ENCODE measurements at places on chromosomes 4 and X.

DNA sequence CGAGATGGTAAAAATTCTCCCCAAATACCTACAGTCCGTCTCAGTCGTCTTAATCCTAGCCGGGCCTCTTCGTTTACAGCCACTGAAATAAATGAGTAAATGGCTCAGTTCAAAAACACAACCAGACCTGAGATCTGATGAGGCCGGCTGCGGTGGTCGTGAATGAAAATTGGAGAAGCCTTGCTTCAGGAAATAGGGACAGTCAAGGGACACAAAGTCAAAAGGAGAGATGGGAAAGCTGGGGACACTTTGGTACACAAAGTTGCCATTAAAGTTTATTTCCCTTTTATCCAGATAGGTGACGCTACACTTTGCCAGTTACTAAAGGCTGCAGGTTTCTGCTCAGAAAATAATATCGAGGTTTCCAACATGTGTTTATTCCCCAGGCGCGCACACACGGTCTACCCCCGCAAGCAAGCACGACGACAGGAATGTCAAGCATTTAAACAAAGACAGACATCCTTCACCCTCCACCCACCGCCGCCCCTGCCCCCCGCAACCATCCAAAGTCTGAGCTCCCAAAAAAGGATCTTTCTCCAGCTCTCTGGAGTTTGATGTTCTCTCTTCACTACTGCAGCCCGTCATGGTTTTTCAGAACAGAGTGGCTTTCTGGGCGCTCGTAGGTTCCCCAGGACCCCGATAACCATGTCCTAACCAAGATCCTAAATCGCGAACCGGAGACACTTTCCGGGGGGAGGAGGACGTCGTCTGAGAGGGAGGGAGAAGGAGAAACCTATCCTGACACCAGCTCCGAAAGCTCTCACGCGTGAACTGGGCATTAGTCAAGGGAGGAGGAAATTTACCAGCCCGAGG, 1.3 kb upstream of the PCDH7 start:
- DNase-seq, result no peak

DNA sequence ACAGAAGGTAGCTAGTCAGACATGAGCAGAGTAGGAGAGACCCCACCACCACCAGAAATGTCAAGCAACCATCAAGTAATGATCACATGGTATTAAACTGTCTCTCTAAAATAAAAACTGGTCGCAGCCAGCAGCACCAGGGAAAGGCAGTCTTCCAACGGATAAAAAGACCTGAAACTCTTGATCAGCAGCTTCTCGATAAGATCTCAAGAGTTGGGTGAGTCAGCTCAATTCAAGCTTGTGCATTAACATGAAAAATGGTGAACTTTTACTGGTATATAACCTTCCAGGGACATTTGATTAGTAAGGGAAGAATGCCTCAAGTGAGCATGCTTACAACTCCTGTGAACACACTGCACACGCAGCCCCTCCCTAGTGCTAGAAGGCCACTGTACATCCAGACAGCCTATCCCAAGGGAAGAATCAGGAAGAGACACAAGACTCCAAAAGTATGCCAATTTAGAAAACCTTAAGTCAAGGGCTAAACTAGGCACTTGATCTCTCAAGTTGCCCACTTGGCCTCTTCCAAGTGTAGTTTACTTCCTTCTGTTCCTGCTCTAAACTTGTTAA, 270.0 kb upstream of the GNPDA2 start:
- no peak for DNase-seq

DNA sequence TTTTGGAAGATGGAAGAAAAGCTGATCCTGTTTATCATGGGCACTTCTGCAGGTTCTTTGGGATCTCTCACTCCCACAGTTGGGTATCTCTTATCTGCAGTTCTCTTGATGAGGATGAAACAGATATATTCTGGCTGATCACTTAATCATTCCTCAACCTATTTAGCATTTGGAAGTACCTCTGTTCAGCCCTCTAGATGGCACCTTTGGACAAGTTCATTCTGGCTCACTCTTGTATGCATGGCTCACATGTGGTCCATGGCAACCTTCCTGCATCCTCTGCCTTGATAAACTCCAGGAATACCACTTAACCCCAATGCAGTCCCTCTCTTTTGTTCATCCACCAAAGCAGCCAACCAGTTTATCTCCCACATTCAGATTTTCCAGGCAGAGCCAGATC, 74.2 kb downstream of the SMARCA5 start:
- DNase-seq, result no peak

DNA sequence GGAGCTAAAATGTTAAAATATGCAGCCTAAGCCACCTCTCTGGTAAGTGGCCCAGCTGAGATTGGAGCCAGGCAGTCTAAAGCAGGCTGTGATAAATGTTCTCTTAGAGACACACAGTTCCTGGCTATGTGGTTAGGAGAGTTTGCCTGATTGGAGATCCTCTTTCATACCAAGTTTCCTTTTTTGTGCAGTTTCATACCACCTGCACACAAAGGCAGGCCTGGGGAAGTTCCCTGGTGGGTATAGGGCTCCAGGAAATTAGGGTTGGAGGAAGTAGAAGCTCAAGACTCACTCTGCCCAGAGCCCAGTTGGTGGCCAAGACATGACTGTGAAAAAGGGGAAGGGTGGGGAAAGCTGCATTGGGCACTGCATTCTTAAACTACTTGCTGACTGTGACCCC, 16.9 kb downstream of the CYBB start:
- DNase-seq, result no peak

GRCh38 chr4:2322227-2322626, 60.3 kb upstream of the MXD4 start:
- DNase-seq, result no peak

DNA sequence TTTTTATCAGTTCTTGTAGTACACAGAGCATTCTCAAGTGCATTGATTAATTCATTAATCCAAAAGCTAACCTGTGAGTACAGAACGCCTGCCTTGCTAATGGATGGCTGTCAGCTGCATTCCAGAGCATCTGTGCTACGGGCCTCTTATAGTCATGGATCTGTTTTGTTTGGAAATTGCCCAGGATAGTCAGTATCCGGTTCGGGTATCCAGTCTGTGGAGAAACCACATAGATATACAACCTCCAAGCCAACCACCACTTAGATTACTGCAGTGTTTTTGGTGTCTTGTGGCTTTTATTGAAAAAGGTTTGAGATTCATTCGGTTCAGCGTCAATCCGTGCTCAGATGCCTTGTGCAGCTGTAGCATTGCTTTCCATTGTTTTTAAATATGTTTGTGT, 4.0 kb downstream of the LAP3 start:
- DNase-seq, result no peak

DNA sequence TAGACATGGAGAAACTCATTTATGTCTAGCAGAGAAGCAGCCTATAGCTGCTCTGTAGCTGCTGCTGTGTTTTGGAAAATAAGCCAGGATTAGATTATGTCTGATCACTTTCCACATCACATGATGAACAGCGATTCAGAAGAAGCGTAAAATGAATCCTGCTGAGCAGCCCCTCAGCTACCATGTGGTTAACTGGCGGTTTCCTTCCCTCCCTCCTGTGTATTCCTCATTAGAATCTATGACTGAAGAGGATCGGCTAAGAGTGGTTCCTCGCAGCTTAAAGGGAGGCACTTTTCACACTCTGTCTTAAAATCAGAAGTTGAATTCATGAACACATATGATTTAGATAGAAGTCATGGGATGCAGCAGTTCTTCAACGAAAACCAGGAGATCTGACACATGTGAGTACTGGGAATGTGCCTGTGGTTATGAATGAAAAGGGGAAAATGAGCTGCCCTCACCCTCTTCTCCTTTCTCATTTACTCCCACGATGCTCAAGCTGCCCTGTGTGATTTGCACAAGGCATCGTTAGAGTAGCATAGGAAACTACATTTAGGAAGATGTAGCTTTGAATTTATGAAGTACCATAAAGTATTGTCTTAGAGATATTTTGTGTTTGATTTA, at the start of gene PPEF1:
Gene PPEF1, plus strand, starts transcription at position 220 of the 624 bp plus-strand sequence. Its CDS starts 136 bp downstream, at position 356.
- DNase-seq, result no peak

DNA sequence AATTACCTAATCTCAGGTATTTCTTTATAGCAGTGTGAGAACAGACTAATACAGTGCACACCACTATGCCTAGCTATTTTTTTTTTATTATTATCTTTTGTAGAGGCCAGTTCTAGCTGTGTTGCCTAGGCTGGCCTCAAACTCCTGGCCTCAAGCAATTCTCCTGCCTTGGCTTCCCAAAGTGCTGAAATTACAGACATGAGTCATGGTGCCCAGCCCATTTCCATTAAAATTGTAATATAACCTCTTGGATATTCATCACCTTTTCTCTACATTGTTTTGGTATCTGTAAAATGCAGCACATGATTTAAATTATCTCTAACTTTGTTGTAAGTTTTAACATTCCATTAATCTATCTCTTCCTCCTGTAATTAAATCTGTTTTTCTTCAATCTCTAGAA, 2052.9 kb downstream of the ARAP2 start:
- DNase-seq, result no peak

DNA sequence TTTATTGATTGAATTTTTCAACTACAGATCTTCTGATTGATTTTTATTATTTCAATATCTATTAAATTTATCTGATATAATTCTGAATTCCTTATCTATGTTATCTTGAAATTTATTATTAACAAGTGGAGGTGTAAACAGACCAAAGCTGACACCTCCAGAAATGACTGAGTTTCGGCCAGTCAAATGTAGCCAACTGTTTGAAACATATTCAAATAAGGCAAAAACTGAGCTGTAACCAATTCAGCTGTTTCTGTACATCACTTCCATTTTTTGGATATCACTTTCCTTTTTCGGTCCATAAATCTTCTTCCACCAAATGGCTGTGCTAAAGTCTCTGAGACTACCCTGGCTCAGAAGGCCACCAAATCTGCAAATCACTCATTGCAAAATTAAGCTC, 2127.3 kb upstream of the AGA start:
- no peak for DNase-seq

GRCh38 chr4:92235731-92236130, 68.0 kb upstream of the GRID2 start:
- no peak for DNase-seq

DNA sequence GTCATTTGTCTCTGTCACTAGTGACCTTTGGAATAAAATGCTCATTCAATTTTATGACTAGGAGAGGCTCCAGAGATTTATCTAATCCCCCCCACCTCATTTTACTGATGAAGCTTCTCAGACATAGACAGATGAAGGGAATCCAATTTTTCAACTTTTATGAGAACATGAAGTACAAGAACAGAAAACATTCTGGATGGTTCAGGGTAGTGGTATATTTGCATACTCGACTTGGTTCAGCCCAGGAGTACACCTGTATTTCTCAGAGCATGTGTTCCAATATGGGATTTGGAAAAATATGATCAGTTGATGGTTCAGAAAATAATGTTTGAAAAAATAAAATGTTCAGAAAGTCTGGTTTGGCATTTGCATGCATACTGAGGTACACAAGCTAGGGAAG, 131.4 kb upstream of the GALNT7 start:
- DNase-seq, result no peak

GRCh38 chr4:118935819-118936218, 47.2 kb downstream of the SYNPO2 start:
- no peak for DNase-seq

DNA sequence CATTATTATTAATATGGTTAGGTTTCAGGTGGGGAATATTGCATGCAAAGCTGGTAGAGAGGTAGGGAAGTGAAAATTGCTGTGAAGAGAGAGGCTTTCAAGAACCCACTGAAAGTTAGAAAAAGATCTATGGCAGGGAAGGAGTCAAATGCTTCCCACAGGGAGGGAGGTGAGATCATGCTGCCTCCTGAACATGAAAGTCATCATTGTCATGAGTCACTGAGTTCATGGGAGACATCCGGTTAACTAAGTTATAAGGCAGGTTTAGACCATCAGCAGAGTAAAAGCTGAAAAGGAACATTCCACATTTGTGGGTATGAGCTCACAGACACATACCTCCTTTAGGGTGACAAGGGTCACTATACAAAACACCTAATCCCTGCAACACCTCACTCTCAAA, 16.2 kb downstream of the GATB start:
- peak; percentile 79 for DNase-seq

DNA sequence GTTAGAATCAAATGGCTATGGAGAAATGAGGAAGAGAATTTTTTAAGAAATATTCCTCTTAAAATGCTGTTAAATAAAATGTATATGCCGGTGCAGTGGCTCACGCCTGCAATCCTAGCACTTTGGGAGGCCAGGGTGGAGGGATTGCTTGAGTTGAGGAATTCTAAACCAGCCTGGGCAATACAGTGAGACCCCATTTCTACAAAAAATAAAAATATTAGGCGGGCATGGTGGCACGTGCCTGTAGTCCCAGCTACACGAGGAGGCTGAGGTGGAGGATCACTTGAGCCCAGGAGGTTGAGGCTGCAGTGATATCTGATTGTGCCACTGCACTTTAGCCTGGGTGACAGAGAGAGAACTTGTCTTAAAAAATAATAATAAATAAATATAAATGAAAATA, 7.9 kb upstream of the FUNDC1 start:
- no peak for DNase-seq

DNA sequence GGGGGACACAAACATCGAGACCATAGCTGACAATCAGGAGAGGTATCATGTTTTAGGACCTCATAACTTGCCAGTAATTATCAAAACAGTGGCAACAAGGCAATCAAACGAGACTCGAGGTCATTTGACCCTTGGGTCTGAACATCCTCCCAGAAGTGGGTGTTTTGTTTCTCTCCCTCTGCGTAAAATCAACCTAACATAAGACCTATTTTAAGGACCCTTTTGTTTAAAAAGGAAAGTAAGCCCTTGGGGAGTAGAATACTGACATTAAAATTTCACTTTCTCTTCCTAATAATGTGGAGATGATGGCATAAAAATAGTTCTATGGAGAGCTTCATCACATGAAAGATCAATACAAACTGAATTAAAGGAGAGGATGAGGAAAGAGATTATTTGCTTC, 106.2 kb upstream of the PUDP start:
- no peak for DNase-seq

- no peak for DNase-seq
Measured at GRCh38 chr4:48683784-48684666, 96.1 kb downstream of the FRYL start.

- no peak for DNase-seq
Measured at GRCh38 chrX:94854251-94854650, 1180.2 kb downstream of the FAM133A start.

GRCh38 chr4:7829652-7830580, 109.7 kb downstream of the AFAP1 start:
- DNase-seq, result no peak

DNA sequence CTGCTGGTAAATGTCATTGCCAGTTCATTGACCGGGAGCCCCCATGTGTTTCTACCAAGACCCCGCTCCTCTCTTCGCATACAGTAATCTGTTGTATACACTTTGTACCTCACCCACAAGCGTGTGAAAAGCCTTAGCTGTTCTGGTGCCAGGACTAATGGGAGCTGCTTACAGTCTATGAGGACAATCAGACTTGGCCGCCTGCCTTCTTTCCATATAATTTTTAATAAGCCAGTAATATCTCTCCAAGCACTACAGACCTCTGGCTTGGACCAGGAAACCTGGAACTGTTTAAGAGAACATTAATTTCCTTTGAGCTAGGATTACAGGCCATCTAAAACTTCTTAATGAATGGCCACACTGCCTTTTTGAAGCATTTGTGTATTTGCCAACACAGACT, 149.7 kb upstream of the MSX1 start:
- DNase-seq, result no peak

GRCh38 chr4:39814403-39815185, 116.7 kb downstream of the UBE2K start:
- DNase-seq, result no peak

GRCh38 chr4:72430050-72430449, 139.0 kb downstream of the ADAMTS3 start:
- DNase-seq, result no peak

GRCh38 chr4:85763202-85763601, 288.3 kb downstream of the ARHGAP24 start:
- DNase-seq, result no peak

GRCh38 chr4:38354421-38354820, 309.6 kb upstream of the KLF3 start:
- no peak for DNase-seq
